ENCODE measurements at places on chromosomes 11 and 22.
A peak's percentile ranks its signal among the peaks of the same experiment; 100 is the strongest.

GRCh38 chr11:114257621-114258558 is 38.3 kb upstream of the NNMT start:
- no peak for DNase-seq

DNA sequence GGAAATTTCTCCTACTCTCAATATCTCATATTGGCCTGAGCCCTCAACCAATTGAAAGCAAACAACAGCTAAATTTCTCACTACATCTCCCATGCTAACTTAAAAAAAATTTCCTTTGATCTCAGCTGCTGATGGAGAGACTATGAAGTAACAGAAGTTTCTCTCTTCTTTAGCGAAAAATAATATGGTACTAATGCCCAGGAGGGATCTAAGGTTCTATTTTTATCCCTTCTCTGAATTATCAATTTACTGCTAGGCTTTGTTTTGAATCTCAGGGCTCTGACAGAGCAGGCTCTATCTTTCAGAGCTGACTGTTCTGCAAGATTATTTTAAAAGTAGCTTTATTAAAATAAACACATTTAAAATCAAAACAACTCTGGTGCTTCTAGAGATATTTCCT is 558.6 kb downstream of the KCNA4 start:
- DNase-seq, result no peak

- no peak for DNase-seq
Observed at GRCh38 chr22:18110954-18111758, 547 bp downstream of the TUBA8 start.

DNA sequence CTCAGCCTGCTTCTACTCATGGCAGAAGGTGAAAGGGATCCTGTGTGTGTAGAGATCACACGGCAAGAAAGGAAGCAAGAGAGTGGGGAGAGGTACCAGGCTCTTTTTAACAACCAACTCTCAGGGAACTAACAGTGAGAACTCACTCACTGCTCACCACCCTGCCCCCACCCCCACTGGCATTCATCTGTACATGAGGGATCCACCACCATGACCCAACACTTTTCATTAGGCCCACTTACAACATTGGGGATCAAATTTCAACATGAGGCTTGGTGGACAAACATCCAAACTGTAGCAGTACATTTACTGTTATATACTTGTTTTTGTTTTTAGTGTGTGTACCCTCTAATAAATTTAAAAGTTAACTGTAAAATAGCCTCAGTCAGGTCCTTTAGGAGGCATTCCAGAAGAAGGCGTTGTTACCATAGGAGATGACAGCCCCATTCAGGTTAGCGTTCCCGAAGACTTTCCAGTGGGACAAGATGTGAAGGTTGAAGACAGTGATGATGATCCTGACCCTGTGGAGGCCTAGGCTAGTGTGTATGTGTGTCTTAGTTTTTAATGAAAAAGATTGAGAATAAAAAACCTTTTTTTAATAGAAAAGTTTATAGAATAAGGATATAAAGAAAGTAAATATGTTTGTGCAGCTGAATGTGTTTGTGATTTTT is 11.3 kb downstream of the CUL5 start:
- no peak for DNase-seq

GRCh38 chr11:65288706-65289536 is 25.7 kb upstream of the CDC42EP2 start:
- no peak for DNase-seq

DNA sequence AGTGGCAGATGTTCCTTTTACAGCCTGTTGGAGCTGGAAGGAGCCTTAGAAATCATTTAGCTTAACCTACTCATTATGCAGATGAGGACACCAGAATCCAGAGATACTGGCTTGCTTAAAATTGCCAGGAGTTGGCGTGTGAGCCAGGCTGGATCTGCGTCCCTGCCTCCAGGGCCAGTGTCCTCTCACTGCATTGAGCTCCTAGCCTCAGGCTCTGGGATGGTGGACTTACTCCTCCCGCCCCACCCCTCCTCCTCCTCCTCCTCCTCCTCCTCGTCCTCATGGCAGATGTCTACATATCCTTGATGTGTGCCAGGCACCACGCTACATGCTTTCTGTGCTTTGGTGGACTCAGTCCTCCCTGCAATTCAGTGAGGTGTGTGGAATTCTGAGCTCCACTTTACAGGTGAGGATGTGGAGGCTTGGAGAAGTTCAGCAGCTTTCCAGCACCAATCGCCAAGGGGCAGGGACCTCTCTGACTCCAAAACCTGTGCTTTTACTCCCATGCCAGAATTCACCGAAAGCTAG is 24.1 kb downstream of the ADAMTS15 start:
- DNase-seq, result no peak

GRCh38 chr22:46535876-46536536 is 1.4 kb downstream of the CELSR1 start:
- no peak for DNase-seq

DNA sequence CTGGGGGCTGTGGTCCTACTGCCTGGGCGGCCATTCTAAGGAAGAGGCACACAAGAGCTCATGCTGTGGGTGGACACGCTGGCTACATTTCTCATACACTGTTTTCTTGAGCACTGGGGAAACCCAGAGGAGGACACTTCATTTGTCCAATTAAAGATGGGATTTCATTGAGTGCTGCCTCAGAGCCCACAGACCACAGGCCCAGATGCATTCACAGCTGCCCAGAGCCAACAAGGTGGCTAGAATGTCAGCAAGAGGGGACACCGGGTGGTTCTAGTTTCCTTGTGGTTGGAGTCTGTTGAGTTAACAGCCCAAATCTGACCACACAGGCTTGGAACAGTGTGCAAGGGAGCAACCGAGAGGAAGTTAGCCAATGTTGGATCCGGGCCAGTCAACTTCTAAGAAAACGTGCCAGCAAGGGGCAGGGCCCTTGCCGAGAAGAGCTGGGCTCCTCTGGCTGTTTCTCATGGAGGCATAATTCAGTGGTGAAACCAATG is 35.0 kb upstream of the SORL1 start:
- DNase-seq, result peak; percentile 89

DNA sequence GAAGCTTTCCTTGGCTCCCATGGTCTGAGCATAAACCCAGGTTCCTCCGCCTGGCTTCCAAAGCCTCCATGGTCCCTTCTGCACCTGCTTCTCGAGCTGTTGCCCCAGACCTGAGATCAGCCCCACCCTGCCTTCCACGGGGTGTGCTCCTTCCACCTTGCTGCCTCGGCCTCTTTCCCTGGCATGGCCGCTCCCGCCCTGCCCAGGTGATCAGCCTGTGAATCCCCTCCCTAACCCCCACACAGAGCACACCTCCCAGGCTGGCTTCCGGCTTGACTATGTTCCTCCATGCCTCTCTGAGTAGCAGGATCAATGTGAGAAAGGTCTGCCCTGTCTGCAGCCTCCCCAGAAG is 2.7 kb upstream of the PPP6R3 start:
- no peak for DNase-seq

GRCh38 chr22:18078329-18079041 is 695 bp downstream of the PEX26 start:
- DNase-seq, result no peak

DNA sequence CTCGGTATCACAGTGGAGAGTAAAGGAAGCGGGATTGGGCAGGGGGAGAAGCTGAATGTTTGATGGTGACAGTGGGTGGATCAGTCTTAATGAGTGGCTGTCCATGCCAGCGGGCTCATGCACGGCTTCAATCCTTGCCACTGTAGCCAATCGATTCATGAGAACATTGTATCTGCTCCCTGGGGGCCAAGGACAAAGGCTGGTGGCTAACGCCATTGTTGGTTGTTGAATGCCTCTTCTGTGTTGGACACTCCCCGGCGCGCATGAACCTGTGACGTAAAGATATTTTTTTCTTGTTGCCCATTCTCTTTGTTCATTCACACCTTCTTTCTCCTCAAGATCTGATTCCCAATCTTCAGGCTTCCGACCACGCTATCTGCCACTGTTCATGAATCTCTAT is 20.9 kb upstream of the ATXN10 start:
- no peak for DNase-seq

DNA sequence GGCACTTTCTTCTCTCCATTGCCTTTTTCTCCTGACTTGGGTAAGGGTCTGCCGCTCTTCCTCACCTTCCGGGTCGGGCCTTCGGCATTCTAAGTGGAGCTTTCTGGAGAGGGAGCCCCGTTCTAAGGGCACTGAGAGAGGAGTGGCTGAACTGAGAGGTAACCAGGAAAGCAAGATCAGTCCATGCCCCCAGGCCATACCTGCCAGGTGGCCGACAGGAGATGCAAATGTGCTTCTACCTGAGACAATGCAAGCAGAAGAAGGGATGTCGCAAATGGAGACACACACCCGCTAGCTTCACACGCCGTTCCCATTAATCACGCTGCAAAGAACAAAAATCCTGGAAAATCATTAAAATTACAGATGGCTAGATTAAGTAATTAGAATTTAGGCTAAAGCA is 156.4 kb upstream of the TBCEL start:
- no peak for DNase-seq

DNA sequence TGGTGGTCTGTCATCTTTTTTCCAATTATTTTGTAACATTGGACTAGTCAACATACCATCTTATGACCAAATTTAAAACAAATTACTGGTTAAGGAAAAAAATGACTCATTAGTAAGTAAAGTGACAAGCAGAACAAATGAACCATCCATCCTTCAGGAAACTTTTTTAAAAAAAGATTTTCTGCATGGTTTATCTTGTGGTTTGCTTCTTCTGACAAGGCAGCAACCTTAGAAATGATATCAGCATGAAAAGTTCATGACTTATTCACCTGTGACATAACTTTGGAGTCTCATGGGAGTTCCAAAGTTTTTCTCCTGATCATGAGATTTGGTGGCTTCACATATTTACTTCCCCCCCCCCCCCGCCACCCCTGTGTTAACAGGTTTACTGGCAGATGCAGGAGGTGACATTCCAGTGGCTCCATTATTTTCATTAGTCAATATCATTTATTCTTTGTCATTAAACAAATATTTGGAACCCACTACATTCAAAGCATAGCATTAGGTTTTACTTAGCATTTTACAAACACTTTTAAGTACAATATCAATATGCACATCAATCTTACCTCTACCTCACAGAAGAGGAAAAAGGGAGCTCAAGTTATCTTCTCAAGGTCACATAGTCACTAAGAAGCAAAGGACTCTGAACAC is 40.7 kb downstream of the DCUN1D5 start:
- no peak for DNase-seq

- no peak for DNase-seq
Observed at GRCh38 chr22:41842996-41843970, 10.4 kb downstream of the SREBF2 start.

DNA sequence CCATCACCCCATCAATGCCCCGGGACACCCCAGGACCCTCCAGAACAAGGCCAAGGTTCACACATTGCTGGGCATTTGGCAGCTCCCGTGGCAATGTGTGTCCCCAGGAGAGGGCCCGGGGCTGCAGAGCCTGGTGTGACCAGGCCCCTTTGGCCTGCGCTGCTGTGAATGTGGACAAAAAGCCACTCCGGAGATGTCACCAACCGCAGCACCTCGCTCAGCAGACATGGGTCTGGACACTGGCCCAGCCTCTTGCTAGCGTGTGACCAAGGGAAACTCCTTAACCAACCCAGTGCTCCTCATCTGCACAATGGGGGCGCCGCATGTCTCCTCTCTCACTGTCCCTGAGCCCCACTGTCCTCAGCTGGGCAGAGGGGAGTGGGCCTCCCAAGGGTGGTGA is 8.0 kb upstream of the CHADL start:
- DNase-seq, result no peak

GRCh38 chr22:20027966-20028854 is 7.3 kb downstream of the TANGO2 start:
- no peak for DNase-seq

- DNase-seq, result no peak
Observed at GRCh38 chr11:98729118-98729517, 291.6 kb upstream of the CNTN5 start.

GRCh38 chr11:65744699-65745042 is 24.1 kb upstream of the RNASEH2C start:
- DNase-seq, result no peak

Data from fibroblast of skin of left quadriceps (primary cell).